Panc1 (cell line): ENCODE measurements at places on chromosomes 12 and 14.

DNA sequence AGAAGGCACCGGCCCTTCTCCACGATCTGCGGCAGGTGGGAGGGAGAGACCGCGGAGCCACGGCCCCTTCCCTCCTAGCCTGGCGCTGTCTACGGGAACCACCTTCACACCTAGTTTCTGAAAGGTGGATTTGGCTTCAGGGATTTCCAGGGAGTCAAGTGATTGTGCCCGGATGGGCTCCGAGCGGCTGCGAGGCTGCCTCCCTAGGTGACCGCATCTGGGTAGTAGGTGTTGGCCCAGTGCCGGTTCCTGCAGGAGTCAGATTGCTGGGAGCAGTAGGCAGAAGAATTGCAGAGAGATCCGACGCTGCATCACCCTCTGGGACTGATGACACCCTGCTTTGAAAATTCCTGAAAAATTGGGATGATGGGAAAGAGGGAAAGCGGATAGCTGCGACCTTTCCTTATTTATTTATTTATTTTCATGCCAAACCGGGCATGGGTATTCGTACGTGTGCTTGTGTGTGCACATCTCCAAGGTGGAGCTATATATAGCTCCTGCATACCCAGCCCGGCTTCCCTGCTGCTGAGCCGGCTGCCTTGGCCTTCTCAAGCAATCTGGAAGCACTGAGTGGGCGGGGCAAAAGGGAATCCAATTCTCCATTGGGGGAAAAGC lies 1.1 kb downstream of the CNTN1 start:
- DNase-seq: no peak

GRCh38 chr14:77220246-77221017 lies 38.8 kb downstream of the TMEM63C start:
- DNase-seq: no peak

DNA sequence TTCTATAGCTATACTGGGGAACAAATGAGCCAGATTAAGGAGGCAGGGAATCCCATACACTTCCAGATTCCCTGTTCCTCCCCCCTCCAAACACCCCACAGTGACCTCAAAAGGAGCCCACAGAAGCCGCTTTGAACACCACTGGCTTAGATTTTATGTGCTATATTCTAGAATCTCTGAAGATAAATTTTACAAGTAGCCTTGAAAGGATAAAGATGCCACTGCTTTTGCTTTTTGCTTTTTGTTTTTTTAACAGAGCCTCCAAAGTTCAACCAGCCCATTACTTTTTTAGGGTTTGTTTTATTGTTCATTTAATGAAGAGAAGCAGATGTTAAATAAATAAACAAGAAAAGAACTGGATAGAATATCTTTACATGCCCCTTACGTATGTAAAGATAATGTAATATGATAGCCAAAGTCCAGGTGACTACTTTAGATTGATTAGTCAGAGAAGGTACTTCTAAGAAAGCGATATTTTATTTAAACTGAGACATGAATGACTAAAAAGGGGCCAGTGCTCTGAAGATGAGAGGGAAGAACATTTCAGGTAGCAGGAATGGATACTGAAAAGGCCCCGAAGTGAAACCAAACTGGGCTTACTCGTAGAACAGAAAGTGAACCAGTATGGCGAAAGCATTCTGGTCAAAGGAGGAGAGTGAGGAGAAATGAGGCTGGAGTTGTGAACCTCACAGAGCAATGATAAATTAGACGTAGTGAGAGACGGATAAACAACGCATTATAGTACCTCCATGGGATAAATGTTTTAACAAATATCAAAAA lies 44.6 kb downstream of the DUSP6 start:
- DNase-seq: no peak

- no peak for DNase-seq
These were observed 98.8 kb downstream of the CALM1 start for GRCh38 chr14:90495357-90496276.

DNA sequence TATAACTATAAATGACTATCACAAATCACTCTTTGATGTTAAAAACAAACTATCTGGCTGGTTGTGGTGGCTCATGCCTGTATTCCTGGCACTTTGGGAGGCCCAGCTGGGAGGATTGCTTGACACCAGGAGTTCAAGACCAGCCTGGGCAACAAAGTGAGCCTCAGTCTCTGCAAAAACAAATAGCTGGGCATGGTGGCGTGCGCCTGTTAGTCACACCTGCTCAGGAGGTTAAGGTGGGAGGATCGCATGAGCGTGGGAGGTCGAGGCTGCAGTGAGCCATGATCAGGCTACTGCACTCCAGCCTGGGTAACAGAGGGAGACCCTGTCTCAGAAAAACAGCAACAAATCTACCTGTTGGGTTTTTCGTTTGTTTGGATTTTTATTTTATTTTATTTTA lies 5.4 kb downstream of the TXNRD1 start:
- DNase-seq: no peak

- DNase-seq: no peak
These were observed 532 bp downstream of the NOC4L start for GRCh38 chr12:132144810-132145168.

- DNase-seq: no peak
These were observed 21.7 kb downstream of the ELK3 start for GRCh38 chr12:96215919-96216273.

DNA sequence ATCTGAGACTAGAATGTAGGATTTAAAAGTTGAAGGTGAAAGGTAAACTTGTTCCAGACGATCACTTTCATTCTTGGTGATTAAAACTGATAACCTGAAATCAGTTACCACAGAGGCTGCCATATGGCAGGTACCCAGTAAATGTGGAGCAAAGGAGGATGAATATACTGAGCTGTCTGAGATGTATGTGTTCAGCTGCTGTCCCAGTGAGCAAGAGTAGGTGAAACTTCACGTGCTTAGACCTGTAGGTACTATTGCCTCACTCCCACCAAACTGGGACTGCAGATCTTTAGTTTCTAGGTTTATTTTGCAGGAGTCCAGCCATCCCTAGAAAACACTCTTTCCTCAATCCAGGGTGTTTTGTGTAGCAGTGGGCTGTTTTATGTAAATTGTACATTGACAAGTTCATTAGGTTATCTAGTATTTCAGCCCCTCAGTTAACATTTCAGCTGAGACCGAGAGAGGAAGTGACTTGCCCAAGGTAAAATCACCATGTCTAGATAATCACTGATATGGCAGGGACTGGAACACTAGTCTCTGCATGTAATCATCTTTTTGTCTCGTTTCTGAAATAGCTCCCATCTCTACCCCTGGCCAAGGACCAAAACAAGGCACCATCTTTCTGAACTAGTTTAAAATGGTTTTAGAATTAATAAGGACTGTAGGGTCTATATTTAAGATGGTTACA lies 62.7 kb downstream of the ATG14 start:
- no peak for DNase-seq
